ENCODE measurements at places on chromosomes 16 and 17.

GRCh38 chr16:83472776-83473501, 334.8 kb upstream of the HSBP1 start:
- DNase-seq = no peak

DNA sequence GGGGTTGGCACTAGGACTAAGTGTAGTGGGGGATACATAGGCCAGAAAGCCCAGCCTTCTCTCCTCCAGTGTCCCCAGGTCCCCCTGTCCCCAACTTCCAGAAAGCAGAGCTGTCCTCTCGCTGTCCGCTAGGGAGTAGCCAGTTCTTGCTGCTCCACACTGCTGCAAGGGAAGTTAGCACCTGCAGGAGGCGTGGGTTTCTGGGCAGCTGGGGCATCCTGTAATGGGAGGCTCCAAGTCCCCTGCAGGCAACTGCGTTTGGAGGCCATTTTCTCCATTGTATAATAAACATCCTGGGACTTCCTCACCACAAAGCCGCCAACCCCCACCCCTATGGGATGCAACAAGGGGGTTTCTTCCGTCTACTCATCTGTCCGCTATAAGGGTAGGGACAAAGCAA, 1.7 kb downstream of the RPRML start:
- no peak for DNase-seq

DNA sequence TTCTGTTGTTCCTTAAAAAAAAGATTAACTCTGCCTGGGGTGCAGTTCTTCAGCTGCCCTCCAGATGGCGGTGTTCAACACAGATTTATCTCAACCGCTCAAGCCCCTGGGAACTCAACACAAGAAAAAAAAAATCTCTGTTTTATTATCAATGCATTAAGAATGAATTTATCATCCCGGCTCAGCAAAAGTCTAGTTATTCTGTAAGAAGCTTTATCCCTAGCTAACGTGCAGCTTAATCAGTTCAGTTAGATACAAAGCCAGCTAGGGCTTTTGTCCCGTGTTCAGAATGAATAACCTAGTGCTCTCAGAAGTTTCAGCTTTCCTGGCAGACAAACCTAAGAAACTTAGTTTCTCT, 475.9 kb upstream of the CCL2 start:
- DNase-seq = no peak

GRCh38 chr17:13562271-13562800, 39.4 kb downstream of the HS3ST3A1 start:
- DNase-seq = no peak

GRCh38 chr17:27854163-27854562, 39.0 kb downstream of the LYRM9 start:
- no peak for DNase-seq

DNA sequence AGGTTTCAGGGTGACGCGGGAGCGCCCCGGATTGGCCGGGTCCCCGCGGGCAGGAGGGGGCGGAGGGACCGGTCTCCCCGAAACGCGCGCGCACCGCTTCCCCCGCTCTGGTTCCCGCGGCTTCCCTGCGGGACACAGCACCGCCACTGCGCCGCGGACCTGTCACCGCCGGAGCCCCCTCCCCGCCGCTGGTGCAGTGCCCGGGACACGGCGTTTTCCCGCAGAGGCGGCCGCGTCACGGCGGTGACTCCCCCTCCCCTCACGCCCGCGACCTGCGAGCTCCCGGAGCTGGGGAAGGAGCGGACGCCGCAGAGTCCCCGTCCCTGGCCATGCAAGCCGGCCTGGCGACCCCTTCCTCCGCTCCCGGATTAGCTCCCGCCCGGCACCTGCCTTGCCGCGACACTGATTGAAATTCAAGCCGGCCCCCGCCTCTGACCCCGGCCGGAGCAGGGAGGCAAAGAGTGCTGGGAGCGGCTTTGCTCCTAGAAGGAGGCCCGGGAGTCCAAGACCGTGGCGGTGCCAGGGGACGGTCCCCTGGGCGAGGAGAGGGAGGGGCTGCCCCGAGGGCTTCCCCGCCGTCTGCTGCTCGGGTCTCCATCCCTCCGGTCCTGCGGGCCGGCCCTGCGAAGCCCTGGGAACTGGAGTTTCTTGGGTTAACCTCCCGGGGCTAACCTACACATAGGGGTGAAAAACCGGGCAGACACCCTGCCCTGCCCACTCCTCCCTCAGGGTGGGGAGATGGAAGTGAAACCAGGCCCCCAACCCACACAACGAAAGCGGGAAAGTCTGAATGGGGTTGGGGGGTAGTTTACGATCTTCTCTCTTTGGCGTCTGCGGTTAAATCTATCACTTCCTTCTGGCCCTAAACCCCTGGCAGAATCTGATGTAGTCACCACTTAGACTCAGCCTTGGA, 1.0 kb downstream of the RHBDL3 start:
- DNase-seq = no peak

- DNase-seq = no peak
Measured at GRCh38 chr17:4725646-4726310, 5.5 kb upstream of the MED11 start.

DNA sequence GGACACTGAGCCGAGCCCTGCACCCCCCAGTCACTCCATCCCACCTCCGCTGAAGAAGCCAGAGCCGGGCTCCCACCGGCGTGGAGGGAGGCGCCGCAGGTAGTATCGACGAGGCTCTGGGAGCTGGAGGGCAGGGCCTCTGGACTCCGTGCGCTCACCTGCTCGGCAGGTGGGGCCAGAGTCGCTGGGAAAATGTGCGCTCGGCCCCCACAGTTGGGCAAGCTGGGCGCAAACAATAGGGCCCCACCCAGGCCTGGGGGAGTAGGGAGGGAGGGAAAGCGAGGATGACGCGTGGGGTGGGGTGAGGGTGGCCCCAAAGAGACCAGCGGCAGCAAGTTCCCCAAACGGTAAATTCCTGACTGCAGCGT, 668 bp downstream of the JUP start:
- DNase-seq = no peak

DNA sequence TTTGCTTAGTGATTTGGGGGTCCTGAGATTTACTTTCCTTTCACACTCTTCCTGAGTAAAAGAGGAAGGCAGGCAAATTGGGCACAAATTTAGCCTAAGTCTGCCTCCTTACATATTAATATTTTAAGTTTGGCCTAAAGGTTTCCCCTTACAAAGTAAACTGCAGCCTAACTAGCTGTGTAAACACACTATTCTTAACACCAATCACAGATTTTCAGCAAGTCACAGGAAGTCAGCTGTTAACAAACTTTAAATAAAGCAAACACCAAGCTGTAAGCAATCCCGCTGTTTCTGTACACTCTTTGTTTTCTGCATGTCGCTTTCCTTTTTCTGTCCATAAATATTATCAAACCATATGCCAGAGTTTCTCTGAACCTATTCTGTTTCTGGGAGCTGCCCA, 45.1 kb upstream of the ABCC11 start:
- DNase-seq = no peak

GRCh38 chr17:77657839-77658238, 300.7 kb upstream of the TNRC6C start:
- DNase-seq = no peak

GRCh38 chr16:87560428-87561199, 41.7 kb upstream of the JPH3 start:
- no peak for DNase-seq

DNA sequence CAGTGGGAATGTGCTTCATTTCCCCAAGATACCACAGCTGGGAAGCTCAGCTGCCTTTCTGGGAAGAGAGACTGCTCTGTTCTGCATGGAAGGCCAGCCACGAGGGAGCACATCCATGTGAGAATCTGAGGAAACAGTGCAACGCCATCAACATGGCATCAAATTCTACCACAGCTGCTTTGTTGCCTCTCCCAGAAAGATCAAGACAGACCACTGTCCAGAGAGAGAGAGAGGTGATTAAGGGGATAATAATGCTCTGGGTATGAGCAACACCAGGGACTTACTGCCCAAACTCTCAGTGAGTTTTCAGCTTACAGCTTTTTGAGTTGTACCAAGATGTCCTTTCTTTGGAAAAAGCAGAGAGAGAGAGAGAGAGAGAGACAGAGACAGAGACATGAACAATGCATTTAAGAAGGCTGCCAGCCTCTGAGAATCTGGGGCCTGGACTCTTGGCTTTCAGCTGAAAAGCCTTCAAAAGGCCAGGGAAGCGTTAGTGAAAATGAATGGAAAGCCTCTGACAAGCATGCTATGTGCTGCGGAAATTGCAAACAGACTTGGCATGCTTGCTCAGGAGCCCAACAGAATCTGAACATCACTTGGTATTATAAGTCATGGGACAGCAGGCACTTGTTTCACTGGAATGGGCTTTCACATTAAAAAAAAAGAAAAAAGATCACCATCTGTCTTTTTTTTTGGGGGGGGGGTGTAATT, 223.1 kb downstream of the MAP2K6 start:
- no peak for DNase-seq

- no peak for DNase-seq
Measured at GRCh38 chr17:34996422-34997285, 16.3 kb downstream of the LIG3 start.

DNA sequence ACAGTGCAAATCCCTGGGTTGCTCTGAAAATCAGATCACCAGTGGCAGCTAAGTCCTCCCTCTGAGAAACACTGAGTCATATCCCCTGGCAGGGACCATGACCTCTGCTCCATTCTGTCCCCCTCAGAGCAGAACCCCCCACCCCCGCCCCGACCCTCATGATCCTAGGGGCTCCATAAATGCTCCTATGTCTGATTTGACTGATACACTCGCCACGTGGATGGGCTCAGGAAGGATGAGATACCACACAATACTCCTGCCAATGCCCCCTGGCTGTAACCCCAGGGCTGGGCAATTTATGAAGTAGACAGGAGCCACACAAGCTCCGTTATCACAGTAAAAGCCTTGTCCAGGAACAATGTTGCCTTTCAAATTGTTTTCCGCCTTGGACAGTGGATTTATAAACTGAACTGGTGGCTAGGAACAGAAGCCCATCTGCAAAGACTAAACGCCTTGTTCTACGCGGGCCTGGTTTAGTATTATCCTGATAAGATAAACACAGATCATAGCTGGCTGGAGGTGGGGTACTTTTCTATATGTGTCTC, 394.8 kb downstream of the SLC39A11 start:
- DNase-seq = no peak

GRCh38 chr16:84893849-84894599, 74.2 kb downstream of the CRISPLD2 start:
- no peak for DNase-seq

- no peak for DNase-seq
Measured at GRCh38 chr16:81739503-81739902, 39.6 kb upstream of the PLCG2 start.

- no peak for DNase-seq
Measured at GRCh38 chr17:17941015-17941414, 31.2 kb downstream of the TOM1L2 start.

- DNase-seq = no peak
Measured at GRCh38 chr17:42893359-42893758, 7.2 kb upstream of the G6PC1 start.

- DNase-seq = no peak
Measured at GRCh38 chr17:13593757-13594156, 8.0 kb downstream of the HS3ST3A1 start.

All from esophagus squamous epithelium (tissue), 5 donors.